ENCODE measurements at places on chromosomes 12 and 14.
A peak's percentile ranks its signal among the peaks of the same experiment; 100 is the strongest.

- no peak for DNase-seq
Observed at GRCh38 chr12:59068436-59068835, 148.1 kb upstream of the LRIG3 start.

DNA sequence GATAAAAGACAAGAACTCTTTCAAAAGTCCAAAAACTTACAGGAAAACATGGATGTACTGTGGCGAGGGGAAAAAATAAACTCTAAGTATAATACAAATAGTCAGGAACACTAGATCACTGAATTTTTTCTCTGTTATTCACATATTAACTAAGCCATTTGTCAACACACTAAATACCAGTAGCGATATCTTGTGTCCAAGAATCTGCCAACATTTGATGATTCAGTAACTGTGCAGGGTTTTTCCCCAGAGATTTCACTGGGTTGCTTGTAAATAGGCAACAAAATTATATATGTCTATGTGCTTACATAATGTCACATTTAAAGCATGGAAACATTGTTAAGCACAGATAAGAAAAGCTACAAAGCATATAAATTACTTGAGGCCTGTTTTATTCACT lies 205.9 kb downstream of the KIF21A start:
- DNase-seq, result no peak

DNA sequence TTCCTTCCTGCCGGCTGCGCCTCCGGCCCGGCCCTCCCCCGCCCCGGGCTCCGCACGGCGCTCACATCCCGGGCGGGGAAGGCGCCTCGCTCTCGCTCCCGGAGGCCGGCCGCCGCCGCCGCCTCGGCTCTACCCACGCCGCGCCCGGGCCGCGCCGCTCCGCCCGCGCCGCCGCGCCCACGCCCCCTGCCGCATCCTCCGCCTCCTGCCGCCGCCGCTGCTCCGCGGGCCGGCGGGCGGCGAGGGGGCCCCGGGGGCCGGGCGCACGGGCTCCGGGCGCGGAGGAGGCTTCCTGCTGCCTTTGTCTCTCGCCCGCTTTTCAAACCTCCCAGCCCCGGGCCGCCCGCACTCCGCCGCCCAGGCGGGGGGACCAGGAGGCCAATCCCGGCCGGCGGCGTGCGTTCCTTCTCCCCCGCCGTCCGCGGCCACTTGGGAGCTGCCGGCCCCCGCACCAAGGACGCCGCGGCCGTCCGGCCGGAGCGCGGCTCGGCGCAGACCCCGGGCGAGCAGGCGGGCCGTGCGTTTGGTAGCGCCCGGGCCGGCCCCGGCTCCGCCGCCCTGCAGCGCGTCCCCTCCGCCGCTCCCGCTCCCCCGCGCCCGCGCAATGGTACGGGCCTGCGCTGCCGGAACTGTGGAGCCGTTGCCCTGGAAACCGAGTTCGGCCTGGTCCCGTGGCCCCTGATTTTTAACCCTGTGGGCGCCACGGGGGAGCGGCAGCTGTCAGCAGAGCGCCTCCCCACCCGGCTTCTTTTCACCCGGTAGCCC lies at the start of gene FBXL14:
TSS of gene FBXL14 (minus strand) at position 321 of the 765 bp plus-strand sequence. CDS start 515 bp downstream, outside the sequence.
- peak; percentile 72 for DNase-seq

DNA sequence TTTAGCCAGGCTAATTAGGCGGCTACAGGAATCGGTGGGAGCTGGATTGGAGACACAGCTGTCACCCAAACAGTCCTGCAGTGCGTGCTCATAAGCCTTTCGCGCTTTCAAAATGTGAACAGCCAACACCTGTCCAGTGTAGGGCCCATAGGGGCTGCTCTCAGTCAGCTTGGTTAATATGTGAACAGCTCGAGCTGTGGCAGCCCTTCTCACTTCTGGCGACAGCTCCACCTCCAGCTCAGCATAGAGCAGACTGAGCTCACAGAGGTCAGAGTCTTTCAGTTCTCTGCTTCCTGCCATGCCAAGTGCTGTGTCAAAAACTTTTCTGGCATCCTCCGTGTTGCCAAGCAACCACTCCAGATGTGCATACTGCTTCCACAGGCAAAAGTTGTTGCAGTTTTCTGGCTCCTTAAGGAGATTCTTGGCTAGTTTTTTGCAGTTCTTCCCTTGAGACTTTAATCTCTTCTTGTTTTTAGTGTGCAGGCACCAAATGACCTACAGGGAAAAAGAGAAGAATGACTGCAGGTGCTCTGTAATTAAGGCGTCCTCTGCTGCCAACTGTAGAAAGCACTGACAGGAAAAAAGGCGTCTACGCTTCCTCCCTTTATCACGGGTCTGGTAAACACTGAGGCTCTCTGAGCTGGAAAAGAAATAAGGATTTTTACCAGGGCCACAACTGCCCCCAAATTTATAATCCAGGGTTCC lies 32.5 kb downstream of the PSMC1 start:
- DNase-seq, result no peak

- no peak for DNase-seq
Observed at GRCh38 chr14:57383125-57383745, 7.2 kb upstream of the NAA30 start.

DNA sequence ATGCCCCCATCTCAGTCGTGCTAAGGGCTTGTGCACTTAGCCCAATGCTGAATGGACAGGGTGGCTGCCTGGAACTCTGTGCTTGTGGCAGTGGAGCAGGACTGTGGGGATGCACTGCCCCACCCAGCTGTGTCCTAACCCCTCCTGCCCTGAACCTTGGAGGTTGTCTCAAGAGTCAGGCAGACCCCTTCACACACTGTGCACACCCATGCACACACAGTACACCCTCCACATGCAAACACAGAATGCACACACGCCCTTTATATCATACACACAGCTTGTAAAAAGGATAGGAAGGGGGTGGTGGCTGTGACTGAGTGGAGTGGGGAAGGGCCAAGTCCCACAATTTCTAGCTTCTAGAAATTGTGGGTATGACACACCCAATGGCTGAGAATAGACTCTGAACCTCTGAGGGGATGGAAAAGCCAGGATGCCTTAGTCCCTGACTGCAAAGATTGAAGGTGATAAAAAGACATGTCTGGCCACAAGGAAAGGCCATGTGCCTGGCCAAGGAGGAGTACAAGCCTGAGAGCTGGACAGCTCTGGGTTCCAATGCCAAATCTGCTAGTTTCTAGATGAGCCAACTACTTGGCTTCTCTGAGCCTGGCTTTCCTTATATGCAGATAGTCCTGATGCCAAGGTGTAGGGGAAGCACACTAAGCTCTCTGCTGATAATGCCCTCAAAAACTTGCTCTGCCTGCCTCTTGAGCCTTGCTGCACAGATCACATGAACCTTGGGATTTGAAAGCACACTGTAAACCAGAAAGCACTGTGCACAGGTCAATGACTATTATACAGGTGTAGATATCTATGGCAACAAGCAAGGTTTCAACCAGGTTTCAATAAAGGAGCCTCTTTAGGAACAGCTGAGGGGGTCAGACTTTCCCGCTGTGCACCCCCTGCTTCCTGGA lies 8.4 kb downstream of the KRT8 start:
- no peak for DNase-seq

GRCh38 chr14:30980980-30981379 lies 44.5 kb upstream of the AP4S1 start:
- no peak for DNase-seq

GRCh38 chr14:70401643-70402042 lies 15.2 kb downstream of the SYNJ2BP start:
- DNase-seq, result no peak

DNA sequence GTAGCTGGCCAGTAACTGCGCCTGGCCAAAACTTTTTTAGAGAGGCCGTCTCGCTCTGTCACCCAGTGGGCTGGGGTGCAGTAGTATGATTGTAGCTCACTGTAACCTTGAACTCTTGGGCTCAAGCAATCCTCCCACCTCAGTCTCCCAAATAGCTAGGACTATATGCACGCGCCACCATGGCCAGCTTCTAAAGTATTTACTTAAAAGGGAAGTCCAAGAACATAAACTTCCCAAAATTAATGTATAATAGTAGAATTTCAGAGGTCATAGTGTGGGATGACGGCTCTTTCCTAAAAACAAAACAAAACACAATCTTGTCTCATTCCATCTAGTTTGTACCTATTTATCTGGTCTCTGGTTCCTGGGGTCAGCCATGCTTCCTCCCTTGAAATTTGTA lies 42.2 kb upstream of the FOS start:
- no peak for DNase-seq

DNA sequence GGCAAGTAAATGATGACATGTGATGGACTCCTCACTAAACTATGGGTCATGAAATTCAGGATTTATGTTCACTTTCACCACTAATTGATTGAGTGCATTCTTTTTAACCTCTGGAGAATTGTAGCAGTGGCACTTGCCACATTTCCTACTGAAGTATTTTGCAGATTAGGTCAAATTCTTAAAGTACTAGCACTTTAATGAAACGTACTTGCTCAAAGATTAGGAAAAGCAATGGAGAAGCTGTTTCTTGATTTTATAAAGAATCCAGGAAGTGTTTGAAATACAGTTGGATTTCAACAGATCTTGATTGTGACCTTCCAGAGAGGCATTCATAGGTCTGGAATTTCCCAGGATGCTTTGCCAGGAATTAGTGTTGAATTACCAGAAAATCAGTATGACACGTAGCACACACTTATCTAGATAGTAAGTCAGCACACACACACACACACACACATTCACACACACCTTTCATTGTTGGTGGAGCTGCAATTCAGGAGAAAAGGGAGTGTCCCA lies 162.6 kb downstream of the MYRFL start:
- DNase-seq, result no peak

DNA sequence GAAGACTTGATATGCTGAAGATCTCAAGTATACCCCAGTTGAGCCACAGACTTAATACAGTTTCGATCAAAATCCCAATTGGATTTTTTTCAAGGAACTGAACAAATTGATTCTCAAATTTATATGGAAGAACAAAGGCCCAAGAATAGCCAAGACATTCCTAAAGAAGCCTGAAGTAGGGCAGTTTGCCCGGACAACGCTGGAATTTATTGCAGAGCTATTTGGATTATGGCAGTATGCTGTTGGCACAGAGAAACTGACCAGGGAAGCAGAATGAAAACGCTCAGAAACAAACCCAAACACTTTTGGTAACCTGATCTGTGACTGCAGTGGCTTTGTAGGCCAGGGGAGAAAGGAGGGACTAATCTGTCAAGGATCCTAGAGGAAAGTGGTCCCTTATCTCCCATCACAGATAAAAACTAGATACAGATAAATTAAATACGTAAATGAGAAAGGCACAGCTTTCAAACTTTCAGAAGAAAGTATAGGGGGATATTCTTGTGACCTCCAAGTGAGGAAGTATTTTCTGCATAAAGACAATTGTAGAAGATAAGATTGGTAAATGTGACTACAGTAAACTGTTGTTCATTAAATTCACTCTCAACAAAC lies 35.9 kb upstream of the GSC start:
- DNase-seq, result no peak

- no peak for DNase-seq
Observed at GRCh38 chr14:60233891-60234290, 15.1 kb upstream of the PPM1A start.

DNA sequence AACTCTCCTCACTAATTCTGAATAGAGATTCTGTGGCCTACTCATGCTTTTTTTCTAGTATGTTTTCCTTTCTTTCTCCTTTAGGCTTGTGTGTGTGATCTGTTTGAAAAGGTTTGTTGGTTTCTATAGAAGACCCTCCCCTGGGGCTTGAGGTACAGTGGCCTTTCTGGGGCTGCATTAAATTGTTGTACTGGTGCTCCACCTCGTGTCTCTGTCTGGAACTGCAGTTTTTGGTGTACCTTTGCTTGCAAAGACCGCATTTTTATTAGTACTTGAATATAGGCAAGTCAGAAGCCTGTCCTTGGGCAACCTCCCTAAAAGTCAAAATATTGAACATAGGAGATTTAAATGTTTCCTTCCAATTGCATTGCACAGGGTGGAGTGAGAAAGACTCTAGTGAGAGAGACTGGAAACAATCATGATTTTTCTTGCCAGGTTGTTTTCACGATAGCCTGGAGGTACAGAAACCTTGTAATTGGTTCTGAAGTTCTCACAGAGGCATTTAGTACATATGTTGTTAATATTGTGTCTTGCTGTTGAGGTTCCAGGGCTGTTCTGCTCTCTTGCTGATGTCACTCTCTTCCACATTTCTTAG lies 39.0 kb downstream of the SLCO1B1 start:
- peak; percentile 2 for DNase-seq

GRCh38 chr12:22360774-22361173 lies 26.3 kb upstream of the ST8SIA1 start:
- DNase-seq, result no peak

DNA sequence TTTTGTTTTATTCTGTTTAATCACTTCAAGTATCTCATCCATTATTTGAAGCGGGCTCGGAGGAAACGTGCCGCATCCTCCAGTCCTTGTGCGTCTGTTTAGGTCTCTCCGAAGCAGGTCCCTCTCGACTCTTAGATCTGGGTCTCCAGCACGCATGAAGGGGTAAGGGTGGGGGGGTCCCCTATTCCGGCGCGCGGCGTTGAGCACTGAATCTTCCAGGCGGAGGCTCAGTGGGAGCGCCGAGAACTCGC lies 311 bp upstream of the LGR5 start:
- no peak for DNase-seq

DNA sequence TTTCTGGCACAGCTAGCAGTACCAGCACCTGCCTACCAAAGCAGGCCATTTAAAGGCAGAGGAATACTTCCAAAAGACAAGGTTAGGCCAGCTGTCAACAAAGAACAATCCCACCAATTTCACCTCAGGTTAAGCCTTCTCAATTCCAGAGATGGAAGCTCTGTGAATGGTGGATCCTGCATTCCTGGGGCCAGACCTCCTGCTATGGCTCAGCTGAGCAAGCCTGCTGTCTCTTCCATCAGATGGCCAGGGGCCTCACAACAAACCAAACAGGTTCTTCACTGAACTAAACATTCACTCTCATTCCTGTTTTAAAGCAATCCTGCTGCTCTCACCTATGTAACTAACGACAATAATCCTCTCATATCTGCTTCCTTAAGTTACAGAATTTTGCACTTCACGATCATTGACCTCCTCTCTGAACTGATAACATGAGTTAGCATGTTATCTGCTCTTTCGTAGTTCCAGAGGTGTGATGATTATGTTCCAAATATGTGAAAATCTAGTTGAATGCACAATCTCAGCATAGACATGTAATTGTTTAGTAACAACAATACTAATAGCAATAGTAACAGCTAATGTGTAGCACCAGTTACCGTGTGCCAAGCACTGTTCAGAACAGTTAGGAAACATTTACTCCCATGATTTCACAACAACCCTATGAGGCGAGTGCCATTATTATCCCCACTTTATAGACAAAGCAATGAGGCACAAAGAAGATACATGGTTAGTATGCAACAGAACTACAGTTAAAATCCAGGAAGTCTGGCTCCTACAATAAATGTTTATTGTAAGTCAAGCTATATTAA lies 73.2 kb downstream of the SLC2A13 start:
- no peak for DNase-seq

DNA sequence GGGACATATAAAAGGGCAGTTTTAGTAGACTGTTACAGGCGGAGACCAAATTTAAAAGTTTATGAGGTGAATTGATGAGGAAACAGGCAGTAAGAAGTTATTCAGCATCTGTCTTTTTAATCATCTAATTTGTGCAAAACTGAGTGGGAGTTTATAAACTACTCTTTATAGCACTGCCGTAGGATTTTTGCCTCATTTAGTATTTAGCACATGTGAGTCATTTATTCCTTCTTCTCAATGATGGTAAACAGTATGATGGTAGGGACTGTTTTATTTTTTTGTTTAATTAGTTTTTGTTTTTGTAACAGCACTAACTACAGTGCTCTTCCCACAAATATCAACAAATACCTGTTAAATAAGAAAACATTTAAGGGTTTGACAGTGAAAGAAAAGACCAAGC lies 20.6 kb downstream of the TOGARAM1 start:
- no peak for DNase-seq

GRCh38 chr12:89490922-89491321 lies 33.7 kb downstream of the GALNT4 start:
- DNase-seq, result no peak

Measured in CMK (cell line).